Muscle of leg (tissue), 16 donors: ENCODE measurements at places on chromosomes 3 and 15. TPM values are rescaled to one million over a fixed set of nuclear protein-coding genes. Genes with fewer than 3 reads are reported as not detected.

TUSC7 gene
- not detected for polyA plus RNA-seq

MYZAP gene
- polyA plus RNA-seq, result 2.5 TPM

DNA sequence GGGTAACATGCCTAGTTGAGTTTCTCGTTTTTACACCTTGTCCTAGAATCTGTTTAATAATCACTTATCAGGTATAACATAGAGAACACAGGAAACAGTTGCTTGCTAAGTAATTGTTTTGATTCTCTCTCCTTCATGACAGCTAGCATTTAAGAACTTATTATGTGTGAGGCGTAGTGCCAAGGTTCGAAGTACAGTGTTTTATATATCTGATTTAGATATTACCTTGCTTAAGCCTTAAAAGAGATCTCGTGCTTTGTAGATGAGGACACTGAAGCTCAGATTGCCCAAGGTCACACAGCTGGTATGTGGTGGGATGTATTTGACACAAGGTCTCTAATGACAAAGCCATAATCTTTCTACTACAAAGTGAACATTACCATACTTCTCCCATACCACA lies 29.0 kb upstream of the IFT57 start:
- no peaks in the 10 kb centered on the region for H3K27me3 ChIP-seq
- H3K36me3 ChIP-seq, result no peaks in the 10 kb centered on the region
- no peak overlapping the region for H3K4me3 ChIP-seq

DNA sequence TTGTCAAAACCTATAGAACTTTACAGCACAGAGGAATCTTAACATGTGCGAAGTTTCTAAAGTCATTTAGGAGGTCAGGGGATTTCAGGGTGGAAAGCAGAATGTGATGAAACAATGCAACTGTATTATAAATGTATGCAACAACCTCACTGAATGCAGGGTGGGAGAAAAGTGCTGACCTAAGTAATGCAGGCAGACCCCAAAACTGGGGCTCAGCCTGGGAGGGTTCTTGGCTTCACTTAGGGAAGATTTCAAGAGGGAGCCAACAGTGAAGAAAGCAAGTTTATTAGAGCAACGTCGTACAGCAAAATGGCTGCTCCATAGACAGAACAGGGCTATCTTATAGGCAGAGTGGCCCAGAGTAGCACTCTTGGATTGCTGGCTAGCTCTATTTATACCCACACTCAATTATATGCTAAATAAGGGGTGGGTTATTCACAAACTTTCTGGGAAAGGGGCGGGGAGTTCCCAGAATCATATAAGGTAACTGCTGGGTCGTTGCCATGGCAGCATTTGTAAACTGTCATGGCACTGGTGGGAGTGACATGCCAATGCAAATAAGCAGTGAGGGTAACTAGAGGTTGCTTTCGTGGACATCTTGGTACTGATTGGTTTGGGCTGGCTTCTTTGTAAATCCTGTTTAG lies 14.2 kb upstream of the CAND2 start:
- no peaks in the 10 kb centered on the region for H3K4me1 ChIP-seq
- no peaks in the 10 kb centered on the region for H3K27me3 ChIP-seq
- no peaks in the 10 kb centered on the region for H3K36me3 ChIP-seq
- no peak overlapping the region for H3K27ac ChIP-seq
- H3K4me3 ChIP-seq, result no peak overlapping the region

- H3K36me3 ChIP-seq, result peaks cover 3% of the 10 kb centered on the region
- peak; percentile 81 for DNase-seq
- no peaks in the 10 kb centered on the region for H3K4me1 ChIP-seq
- no peak overlapping the region for H3K27ac ChIP-seq
Measured at GRCh38 chr3:11335056-11335608, 62.9 kb downstream of the ATG7 start.

- H3K4me3 ChIP-seq, result no peak overlapping the region
- H3K4me1 ChIP-seq, result no peaks in the 10 kb centered on the region
- DNase-seq, result no peak
- H3K27ac ChIP-seq, result no peak overlapping the region
- peaks cover 33% of the 10 kb centered on the region for H3K36me3 ChIP-seq
Measured at GRCh38 chr15:72340366-72340765, 20.4 kb upstream of the CELF6 start.

DNA sequence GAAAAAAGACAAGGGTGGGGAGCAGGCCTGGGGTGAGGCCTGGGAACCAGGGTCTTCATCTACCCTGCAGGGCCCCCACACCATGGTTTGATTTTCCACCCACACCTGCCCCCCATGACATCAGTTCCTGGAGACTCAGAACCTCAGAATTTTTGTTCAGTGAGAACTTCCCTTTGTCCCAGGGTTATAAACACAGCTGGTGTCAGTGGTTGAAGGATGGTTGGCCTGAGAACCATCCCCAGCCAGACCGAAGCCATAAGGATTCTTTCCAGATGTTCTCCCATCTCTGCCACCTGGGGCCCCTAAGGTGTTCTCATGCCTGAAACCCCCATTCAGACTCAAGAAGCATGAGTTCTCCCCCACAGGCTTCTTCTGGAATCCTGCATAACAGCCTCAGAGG lies 16.6 kb downstream of the CCDC33 start:
- H3K36me3 ChIP-seq, result no peaks in the 10 kb centered on the region
- DNase-seq, result peak; percentile 66
- H3K4me1 ChIP-seq, result peaks cover 38% of the 10 kb centered on the region
- peaks cover 2% of the 10 kb centered on the region for H3K27me3 ChIP-seq
- H3K27ac ChIP-seq, result peak overlapping the region; percentile 11

DNA sequence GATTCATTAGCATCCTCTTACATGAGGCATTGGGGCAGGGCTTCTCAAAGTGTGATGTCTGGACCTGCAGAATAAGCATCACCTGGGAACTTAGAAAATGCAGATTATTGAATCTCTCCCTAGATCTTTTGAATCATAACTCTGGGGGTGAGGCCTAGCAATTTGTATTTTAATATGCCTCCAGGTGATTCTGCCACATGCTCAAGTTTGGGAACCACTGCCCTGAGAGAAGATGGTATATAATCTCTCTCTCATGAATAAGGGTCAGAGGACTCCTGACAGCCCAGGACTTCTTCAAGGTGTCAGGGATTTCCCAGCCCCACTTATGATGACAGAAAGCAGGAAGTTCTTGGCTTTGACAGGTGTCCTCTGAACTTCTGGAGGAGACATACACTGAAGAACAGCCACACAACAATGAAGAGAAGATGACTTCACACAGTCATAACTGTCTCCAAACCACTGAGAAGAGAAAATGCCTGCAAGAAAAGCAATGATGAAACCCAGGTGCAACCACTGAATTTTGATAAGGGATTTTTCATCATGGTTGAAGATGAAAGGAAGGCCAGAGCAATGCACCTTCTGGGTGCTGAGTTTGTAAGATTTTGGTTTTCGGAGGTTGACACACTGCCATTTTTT lies 211.9 kb upstream of the MRPL3 start:
- no peak for DNase-seq
- no peak overlapping the region for H3K27ac ChIP-seq
- H3K27me3 ChIP-seq, result no peaks in the 10 kb centered on the region
- no peaks in the 10 kb centered on the region for H3K4me1 ChIP-seq
- no peaks in the 10 kb centered on the region for H3K36me3 ChIP-seq
- H3K4me3 ChIP-seq, result no peak overlapping the region

GRCh38 chr15:76377217-76377616 lies 40.6 kb downstream of the ISL2 start:
- no peaks in the 10 kb centered on the region for H3K4me1 ChIP-seq
- no peaks in the 10 kb centered on the region for H3K27me3 ChIP-seq
- no peak for DNase-seq
- H3K36me3 ChIP-seq, result peaks cover 9% of the 10 kb centered on the region
